ENCODE measurements at places on chromosomes 3 and 15. TPM values are rescaled to one million over a fixed set of nuclear protein-coding genes. Genes with fewer than 3 reads are reported as not detected.

MRPL47 gene
- 67.2 TPM for total RNA-seq

SLC51B gene
- total RNA-seq: not detected

ADGRG7 gene
- total RNA-seq: not detected

KLF15 gene
- total RNA-seq: 8.3 TPM

CSPG5 gene
- total RNA-seq: 1.5 TPM

NANOGP8 gene
- total RNA-seq: 0.64 TPM

SLC6A1 gene
- not detected for total RNA-seq

EDEM1 gene
- 47.0 TPM for total RNA-seq

CHRNB4 gene
- total RNA-seq: not detected

SPTBN5 gene
- 2.1 TPM for total RNA-seq

GNAT1 gene
- total RNA-seq: not detected

VIPR1 gene
- total RNA-seq: 13.5 TPM

CHRFAM7A gene
- total RNA-seq: 2.3 TPM

GOLGA6L9 gene
- 3.1 TPM for total RNA-seq

BMF gene
- 4.8 TPM for total RNA-seq

CCDC80 gene
- 6.2 TPM for total RNA-seq

ROPN1 gene
- total RNA-seq: 3.0 TPM

CLDN1 gene
- 2.2 TPM for total RNA-seq

SAMD7 gene
- not detected for total RNA-seq

PIERCE2 gene
- total RNA-seq: 1.1 TPM

GALK2 gene
- total RNA-seq: 50.1 TPM

FBXL2 gene
- 2.4 TPM for total RNA-seq

RLBP1 gene
- 3.7 TPM for total RNA-seq

NKIRAS1 gene
- total RNA-seq: 14.5 TPM

PCNP gene
- total RNA-seq: 59.0 TPM

STRC gene
- not detected for total RNA-seq

Data from A375 (cell line).